ENCODE measurements at places on chromosomes 7 and 10. TPM values are rescaled to one million over a fixed set of nuclear protein-coding genes. Genes with fewer than 3 reads are reported as not detected.

- DNase-seq: peak; percentile 44
These were observed 9.1 kb upstream of the TMEM236 start for GRCh38 chr10:17742918-17743317.

DNA sequence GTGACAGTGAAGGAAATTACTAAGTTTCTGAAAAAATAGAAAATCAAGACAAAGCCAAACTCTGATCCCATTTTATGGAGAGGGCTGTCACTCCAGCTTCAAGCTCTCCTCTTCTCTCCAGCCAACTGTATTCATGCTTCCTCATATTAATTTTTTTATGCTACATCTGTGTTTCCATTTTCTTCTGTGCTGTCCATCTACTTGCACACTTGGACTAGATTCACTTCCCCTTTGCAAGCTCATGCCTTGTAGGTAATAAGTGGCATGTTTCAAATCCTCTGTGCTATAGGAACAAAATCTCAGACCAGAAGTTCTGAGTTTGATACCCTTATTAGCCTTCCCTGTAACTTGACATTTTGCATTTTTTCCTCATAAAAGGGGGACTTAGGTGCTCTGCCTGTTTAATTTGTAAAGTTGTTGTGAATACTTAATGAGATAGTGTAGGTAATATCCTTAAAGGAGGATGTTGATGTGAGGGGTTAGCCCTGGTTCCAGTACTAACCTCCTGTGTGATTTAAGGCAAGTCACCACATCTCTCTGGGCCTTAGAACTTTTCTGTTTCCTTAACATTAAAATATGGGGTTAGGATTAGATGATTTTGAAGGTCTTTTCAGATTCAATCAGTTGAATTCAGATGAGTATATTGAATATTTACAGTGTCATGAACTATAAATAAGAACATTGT is 358.8 kb downstream of the BBS9 start:
- no peak for DNase-seq

GRCh38 chr7:2504889-2505375 is 14.6 kb upstream of the LFNG start:
- DNase-seq: no peak

DNA sequence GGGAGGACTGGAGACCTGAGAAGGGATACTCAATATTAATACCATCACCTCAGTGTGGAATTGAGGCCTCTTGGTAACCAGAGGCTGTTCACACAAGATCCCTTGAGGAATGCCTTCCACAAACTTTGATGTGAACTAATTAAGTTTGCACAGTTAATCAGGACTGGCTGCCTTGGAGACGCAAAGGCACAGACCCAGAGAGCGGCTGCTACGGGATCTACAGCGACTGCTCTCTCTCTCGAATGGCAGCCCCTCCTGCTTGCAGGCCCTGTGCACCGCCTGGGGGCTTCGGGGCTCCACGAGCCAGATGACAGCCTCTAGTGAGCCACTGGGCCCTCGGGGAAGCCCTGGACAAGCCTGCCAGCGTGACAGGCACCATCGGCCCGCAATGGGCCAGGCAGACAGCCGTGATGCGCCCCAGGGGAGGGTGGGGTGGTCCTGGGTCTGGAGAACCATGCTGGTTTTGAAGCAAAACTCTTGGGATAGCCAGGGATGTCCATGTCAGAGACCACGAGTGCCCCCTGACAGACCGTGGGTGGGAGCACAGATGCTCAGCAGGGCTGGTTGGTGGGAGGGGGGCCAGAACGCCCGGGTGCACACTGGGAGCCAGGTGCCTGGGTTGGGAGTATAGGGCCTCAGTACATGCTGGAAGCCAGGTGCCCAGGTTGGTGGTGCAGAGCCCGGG is 195.6 kb downstream of the ELFN1 start:
- DNase-seq: no peak

DNA sequence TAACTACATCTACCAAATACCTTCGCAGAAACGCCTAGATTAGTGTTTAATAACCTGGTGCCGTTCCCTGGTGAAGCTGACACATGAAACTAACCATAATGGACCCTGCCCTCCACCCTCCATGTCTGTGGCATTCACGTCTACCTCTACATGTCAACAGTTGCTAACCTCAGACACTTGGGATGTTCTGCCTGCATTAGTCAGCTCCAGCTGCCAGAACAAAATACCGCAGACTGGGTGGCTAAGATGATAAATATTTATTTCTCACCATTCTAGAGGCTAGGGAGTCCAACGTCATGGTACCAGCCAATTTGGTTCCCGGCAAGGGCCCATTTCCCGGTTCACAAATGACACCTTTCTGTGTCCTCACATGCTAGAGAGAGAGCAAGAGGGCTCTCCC is 118.5 kb upstream of the CHST15 start:
- DNase-seq: peak; percentile 63

DNA sequence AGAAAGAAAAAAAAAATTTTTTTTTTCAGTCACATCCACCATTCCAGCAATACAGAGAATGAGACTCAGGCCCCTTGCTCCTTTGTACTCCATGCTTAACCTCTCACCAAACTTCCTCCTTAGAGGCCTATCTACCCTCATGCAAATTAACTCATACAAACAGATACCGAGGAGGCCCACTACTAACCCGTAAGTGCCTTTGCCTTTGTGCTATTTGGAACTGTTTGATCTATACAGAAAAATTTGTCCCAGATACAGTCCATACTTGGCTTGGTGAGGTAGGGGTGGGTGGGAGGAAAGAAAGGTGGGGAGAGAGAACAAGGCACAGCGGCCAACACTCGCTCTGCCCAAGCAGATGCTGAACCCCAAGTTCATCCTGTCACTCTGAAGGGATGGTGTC is 87.8 kb upstream of the DUSP5 start:
- DNase-seq: no peak

- no peak for DNase-seq
These were observed 37.8 kb upstream of the MMD2 start for GRCh38 chr7:4996696-4997222.

DNA sequence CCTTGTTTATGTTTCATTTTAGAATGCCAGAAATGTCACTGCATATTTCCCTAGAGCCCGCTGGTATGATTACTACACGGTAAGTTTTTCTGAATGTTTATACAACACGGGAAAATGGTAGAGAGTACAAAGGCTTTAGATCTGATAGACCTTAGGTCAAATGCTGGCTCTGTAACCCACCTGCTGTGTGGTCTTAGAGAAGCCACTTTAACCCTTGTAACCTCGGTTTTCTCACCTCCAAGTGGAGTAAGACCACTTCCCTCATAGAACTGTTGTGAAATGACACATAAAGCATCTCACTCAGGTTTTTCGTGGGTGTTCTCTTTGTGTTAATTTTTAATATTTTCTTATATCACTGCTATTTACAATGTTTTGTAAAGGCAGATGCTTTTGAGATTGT is 13.9 kb upstream of the MGAM2 start:
- no peak for DNase-seq

DNA sequence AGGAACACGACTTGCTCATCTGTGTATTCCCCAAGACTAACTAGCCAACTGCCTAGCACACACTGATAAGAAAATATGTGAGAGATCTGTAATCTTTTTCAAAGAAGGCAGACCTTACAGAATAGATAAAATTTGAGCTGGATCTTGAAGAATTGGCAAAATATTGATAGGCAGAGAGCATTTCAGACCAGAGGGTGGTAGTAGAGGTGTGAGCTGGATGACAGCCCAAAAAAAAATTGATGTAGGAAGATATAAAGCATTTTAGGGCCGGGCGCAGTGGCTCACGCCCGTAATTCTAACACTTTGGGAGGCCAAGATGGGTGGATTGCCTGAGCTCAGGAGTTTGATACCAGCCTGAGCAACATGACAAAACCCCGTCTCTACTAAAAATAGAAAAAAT is 1.2 kb upstream of the ZNF746 start:
- no peak for DNase-seq

GRCh38 chr10:57880446-57881227 is 387.1 kb downstream of the IPMK start:
- no peak for DNase-seq

- DNase-seq: no peak
These were observed 234.2 kb downstream of the WDR11 start for GRCh38 chr10:121085367-121085766.

GRCh38 chr7:159036916-159037605 is 107.6 kb downstream of the VIPR2 start:
- no peak for DNase-seq

GRCh38 chr10:93861825-93862224 is 32.0 kb upstream of the SLC35G1 start:
- no peak for DNase-seq

- no peak for DNase-seq
These were observed 116.4 kb upstream of the ITGB1 start for GRCh38 chr10:33074443-33074842.

MINDY4 gene
- 7.6 TPM for total RNA-seq

ZNF746 gene
- total RNA-seq: 20.9 TPM

ZNF425 gene
- total RNA-seq: 1.9 TPM

GNAI1 gene
- total RNA-seq: 55.1 TPM

FKBP9 gene
- 277 TPM for total RNA-seq

CBLL1 gene
- 47.6 TPM for total RNA-seq

CRHR2 gene
- total RNA-seq: not detected
